ENCODE measurements at places on chromosomes 5 and 9. TPM values are rescaled to one million over a fixed set of nuclear protein-coding genes. Genes with fewer than 3 reads are reported as not detected.
A peak's percentile ranks its signal among the peaks of the same experiment; 100 is the strongest.

TMEM252 gene
- not detected for total RNA-seq

PCDHA3 gene
- 1.9 TPM for total RNA-seq

DNA sequence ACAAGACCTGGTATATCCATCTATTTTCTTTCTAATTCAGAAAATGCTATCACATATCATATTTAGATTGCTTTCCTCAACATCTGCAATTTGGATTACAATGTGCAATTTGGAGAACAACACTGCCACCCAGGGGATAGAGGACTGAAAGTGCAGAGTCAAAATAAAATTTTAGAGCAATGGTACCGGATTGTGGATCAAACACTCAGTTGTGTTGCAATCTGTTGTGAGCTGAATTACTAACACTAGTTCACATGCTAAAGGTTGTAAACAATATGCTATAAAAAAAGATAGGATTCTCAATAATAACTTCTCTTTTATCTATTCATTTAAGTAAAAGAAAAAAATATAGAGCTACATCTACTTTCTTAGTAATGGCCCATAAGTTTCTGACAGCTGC, 11.9 kb upstream of the SRFBP1 start:
- DNase-seq = peak; percentile 22

DNA sequence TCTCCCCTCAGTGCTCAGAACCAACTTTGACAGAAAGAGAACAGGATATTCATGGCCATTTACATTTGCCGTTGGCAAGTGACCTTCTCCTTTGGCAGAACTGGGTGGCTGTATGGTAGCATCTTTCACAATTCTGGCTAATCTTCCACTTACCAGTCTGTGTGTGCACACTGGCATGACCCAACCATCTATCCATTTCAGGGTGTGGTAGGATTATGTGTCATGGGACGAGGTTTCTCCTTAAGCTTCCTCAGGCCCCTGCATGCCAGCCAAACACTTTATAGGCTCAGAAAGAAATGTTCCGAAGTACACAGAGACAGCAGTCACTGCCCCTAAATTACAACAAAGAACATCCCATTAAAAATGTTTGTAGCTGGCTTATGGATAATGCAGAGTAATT, 497.1 kb downstream of the NFIB start:
- DNase-seq = no peak

DNA sequence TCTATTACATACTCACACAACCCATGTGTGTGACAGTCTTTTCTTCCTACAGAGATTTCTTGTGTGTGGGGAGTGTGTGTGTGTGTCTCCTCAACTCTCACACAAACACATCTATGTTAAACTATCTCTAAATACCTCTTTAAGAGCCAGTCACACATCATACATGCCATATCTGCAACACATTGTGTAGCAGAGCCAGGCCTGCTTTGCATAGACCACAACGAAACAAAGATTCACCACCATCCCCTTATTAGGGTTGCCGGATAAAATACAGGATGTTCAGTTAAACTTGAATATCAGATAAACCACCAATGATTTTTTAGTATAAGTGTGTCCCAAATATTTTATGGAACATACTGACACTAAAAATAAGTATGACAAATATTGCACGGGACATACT, 2.3 kb downstream of the FAM170A start:
- DNase-seq = no peak

GRCh38 chr9:127161081-127161624, 38.7 kb upstream of the ANGPTL2 start:
- no peak for DNase-seq

DNA sequence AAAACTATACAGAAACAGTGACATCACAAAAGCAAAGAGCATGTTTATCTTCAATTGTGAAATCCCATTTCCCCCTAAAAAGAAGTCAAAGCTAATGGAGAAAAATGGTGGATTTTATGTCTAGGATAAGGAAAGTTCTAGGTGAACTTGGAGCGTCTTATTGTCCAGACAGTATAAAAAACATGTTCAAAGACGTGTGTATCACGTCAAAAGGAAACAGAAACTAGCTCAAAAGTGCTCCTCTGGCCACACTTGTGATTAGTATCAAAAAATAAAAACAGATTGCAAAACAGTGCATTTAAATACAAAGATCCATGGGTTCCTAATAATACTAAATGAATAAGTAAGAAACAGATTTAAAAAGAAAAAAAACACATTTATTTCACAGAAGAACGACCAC, 568.9 kb downstream of the ANXA1 start:
- DNase-seq = no peak

GOLPH3 gene
- total RNA-seq = 154 TPM
